ENCODE measurements at places on chromosomes 16 and 17.

- no peak for DNase-seq
Observed at GRCh38 chr16:28876019-28876659, 2.1 kb upstream of the ATP2A1 start.

DNA sequence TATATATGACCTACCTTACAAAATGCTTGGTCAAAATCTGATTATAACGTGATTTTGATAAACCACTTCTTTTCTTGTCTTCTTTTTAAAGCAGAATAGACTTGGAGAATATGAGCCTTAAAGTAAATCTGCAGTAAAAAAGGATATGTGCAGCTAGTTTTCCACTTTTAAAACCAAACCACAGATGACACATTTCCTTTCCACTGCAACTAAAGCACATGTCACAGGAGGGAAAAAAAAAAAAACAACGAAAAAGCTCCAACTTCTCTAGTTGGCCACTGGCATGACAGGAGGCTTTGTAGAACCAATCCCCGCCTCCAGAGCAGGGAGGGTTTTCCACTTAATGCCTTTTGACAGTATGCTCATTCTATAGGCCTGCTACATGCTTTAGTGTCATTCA lies at the start of gene EVI2A:
Gene EVI2A (minus strand): TSS at position 142 of the 400 bp plus-strand sequence. CDS start 2,609 bp downstream, outside the sequence.
- no peak for DNase-seq

DNA sequence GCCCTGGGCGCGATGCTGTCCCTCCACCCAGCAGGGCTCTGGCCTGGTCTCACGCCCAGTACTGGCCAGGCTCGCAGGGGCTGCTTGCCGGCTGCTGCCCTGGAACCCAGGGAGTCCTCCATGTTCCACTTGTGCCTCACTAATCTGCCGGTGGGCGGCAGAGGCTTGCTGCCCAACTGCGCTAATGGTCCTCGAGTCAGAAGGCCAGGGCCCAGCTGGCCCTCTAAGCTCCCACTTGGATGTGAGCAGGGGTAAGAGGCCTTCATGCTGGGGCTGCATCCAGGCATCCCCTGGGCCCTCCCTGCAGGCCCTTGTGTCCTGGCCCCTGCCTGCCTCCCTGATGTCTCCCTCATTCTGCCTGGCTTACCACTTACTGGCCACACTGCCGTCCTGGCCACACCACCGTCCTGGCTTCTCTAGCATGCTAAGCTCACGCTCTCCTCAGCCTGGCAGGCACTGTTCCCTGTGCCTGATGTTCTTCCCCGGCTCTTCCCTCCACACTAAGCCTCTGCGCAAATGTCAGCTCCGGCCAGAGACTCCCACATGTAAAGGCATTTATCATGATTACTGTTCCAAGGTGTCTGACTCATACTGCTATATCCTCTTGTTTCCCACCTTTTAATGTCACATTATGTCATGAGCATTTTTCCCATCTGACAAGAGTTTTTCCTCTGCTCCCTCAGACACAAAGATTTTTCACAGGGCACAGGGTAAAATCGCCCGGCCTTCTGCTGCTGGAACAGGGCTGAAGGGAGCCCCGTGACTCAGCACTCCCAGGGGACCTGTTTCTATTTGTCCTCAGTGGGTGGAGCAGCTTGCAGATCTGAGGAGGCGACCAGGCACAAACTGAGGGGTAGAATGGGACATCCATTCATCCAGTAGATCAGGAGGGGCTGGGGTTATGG lies 15.9 kb downstream of the B9D1 start:
- no peak for DNase-seq

DNA sequence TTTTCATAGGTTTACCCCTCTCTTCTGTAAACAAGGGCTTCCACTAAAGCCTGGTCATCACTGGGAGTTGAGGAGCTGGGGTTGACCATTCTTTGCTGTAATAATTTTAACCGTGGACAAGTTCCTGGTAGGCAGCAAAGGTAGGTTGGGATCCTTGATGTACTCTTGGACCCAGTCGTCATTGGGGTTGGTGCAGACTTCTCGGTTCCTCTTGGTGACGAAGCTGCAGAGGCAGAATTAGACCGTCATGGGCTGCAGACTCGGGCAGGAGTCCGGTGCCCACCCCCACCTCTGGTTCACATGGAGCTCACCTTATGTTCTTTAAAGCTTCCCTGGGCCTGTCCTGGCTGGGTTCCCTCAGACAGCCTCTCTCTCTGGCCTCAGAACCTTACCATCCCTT lies 3.8 kb downstream of the CCL16 start:
- no peak for DNase-seq

GRCh38 chr17:80345321-80345720 lies 69.6 kb upstream of the ENDOV start:
- no peak for DNase-seq

DNA sequence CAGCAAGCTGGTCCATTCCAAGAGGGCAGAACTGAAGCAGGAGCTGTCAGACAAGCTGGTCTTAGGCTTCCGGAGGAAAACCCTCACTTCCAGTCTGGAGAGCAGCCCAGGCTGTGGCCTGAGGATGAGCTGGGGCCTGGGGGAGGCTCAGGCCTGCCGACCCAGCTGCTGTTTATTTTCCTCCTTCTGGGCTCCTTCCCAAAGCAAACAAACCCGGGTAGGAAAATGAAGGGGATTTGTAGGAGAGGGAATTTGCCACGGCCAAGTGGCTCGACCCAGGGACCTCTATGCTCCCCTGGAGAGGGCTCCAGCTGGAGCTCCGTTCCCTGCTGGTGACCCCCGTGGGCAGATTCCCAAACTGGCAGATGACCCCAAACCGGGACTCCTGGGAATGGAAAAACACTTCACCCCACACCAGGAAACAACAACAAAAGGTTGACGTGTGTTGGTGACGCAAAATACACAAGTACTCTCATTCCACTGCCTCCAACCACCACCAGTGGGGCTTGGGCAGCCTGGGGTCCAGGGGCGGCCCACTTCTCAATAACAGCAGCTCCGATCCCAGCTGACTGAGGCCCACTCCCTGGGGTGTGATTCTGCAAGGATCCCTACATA lies 8.8 kb downstream of the JUP start:
- DNase-seq = peak; percentile 78

DNA sequence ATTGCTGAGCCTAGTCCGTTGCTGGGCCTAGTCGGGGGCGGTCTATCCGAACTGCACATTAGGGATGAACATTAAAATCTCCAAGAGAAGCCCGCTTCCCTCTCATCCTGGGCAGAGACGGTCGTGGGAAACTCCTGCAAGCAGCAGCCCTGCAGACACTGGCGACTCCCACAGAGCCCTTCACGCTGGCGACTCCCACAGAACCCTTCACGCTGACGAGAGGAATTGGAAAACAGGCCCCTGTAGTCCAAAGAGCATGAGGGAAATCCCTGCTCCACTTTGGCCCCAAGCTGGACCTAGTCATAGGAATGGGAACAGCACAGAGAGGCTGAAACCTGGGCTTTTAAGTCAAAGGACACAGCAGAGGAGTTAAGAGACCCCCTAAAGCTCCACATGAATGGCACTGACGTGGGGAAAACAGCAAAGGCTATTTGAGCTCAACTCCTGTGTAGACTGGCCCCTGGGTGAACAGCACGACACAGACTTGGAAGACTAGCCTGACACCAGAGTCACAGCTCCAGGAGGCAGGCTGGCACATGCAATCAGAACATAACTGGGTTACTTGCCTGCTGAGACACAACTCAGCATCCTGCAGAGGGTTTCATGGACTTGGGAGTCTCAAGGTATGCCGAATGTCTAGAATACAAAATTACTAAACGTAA lies 42.2 kb downstream of the WDR45B start:
- DNase-seq = no peak

GRCh38 chr16:14579266-14579665 lies 50.8 kb downstream of the PARN start:
- peak; percentile 21 for DNase-seq

- no peak for DNase-seq
Observed at GRCh38 chr16:50185005-50185505, 31.9 kb downstream of the TENT4B start.

GRCh38 chr16:2707368-2708289 lies 12.4 kb downstream of the PRSS27 start:
- DNase-seq = no peak

DNA sequence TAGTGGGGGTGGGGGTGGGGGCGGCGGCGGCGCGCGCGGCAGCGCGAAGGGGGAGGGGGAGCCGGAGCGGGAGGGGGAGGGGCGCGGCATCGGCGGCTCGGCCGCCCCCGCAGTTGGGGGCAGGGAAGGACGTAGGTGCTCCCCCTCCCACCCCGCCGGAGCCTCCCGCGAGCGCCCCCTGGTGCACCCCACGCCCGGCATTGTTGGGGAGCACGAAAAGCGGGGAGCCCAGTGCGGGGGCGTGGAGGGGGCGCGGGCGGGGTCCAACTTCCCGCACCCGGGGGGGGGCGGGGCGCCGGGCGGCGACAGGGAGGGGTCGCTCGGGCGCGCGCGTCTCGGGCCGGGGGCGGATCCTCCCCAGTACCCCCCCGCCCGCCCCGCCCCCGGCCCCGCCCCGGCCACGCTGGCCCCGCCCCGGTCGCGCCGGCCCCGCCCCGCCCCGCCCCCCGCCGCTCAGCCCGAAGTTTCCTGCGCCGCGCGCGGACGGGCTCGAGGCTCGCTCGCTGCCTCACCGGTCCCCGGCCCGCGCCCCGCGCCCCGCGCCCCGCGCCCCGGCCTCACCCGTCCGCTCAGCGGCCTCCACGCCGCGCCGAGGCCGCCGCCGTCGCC lies at the start of gene CACNA1H:
Gene CACNA1H (plus strand): TSS at position 456 of the 609 bp plus-strand sequence. CDS start 632 bp downstream, outside the sequence.
- DNase-seq = peak; percentile 38

DNA sequence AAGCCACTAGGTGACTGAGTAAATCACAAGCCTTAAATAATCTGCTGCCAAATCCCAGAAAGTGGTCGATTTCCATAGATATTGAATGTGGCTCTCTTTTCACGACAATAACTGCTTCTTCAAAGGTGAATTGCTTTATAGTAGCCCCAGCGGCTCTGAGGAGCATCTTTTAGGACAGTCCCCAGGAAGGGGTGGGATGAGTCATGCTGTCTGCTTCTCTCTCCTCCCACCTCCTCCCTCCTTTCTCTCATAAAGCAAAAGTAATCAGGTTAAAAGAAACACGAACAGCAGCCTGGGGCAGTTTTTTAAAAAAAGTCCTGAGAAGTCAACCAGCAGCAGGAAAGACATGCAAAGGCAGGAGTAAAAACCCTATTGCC lies 1.8 kb downstream of the KIAA0513 start:
- peak; percentile 25 for DNase-seq

GRCh38 chr17:65853816-65854215 lies 292.4 kb upstream of the AXIN2 start:
- DNase-seq = no peak

DNA sequence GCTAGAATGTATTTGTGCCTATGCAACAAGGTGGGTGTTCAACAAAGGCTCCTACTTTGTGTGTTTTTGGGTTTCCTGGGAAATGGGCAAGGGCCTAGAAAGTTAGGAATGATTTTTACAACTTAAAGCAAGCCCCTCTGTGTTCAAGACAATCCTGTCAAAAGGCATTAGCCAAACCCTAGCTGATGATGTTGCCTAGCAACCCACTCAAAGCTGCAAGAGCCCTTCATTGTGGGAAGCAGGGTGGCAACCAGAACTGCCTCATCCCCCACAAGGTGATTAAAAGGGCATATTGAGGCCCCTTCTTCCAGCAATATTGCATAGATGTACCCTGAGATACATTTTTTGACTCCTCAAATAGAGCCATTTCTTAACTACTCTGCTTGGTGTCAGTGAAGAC lies 16.0 kb upstream of the RASL10B start:
- DNase-seq = no peak

DNA sequence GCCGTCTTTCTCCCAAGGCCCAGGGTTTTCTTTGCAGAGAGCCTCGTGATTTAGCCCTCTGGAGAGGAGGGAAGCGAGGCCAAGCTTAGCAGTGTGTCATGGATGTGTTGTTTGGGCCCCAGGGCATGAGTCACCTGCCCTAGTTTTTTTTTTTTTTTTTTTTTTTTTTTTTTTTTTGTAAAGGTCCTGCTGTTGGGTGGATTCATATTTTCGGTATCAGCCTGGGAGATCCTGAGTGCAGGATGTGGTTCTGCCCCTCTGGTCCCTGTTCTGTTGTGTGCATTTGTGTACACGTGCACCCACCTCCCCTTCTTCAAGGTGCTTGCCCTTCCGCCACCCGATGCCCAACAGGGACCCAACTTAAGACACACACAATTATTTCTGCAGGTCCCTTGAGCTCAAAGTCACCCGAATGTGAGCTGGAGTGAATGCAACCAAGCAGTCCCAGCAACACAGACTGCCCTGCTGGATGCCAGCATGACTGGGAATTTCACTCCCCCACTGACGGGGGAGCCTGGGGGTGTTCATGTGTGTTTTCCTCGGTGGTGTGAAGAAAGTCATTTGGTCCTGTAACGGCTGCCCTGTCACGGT lies 265.8 kb upstream of the TNRC6C start:
- DNase-seq = no peak

DNA sequence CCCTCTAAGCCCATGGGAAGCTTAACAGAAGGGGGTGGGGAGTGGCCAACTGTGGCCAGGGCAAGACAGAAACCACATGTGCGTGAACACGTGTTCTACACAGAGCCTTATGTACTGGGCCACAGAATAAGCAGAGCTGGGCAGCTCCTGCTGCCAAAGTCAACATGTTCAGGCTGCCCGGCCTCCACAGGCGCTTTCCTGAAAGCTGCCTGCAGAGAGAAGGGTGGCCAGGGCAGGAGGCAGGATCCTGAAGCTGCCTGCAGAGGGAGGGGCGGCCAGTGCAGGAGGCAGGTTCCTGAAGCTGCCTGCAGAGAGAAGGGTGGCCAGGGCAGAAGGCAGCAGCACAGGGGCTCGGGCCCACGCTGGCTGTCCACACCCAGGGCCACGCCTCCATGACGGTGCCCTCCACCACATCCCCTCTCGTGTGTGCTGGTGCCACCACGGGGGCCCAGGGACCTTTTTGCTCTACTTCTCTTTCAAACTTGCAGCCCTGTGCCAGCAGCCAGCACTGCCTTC lies 79.5 kb downstream of the ANKRD11 start:
- peak; percentile 97 for DNase-seq

GRCh38 chr17:81711814-81712467 lies at the start of gene SLC25A10:
SLC25A10 (plus strand) TSS chr17:81712284; CDS start chr17:81712427, 143 bp downstream.
- DNase-seq = peak; percentile 95
